Substantia nigra (tissue), 51 donors: ENCODE measurements at places on chromosomes 16 and 17.

DNA sequence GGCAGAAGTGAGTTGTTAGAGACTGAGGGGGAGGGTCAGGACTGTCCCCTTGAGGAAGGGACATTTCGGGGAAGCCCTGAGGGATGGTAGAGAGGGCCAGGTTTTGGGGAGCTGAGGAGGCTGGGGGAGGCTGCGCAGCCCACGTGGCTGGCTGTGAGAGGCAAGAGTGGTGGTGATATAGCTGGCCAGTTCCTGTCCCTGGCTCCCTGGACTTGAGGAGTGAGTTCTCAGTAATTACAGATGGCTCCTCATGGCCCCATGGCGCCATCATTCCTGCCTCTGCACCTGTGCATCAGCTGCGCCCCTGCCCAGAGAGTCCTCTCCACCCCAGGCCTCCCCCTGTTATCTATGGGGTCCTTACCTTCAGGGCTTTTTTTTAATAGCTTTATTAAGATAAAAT is 30.3 kb downstream of the MPRIP start:
- no peak for DNase-seq

- DNase-seq = no peak
These were observed 24.8 kb downstream of the CCR7 start for GRCh38 chr17:40540448-40540847.

DNA sequence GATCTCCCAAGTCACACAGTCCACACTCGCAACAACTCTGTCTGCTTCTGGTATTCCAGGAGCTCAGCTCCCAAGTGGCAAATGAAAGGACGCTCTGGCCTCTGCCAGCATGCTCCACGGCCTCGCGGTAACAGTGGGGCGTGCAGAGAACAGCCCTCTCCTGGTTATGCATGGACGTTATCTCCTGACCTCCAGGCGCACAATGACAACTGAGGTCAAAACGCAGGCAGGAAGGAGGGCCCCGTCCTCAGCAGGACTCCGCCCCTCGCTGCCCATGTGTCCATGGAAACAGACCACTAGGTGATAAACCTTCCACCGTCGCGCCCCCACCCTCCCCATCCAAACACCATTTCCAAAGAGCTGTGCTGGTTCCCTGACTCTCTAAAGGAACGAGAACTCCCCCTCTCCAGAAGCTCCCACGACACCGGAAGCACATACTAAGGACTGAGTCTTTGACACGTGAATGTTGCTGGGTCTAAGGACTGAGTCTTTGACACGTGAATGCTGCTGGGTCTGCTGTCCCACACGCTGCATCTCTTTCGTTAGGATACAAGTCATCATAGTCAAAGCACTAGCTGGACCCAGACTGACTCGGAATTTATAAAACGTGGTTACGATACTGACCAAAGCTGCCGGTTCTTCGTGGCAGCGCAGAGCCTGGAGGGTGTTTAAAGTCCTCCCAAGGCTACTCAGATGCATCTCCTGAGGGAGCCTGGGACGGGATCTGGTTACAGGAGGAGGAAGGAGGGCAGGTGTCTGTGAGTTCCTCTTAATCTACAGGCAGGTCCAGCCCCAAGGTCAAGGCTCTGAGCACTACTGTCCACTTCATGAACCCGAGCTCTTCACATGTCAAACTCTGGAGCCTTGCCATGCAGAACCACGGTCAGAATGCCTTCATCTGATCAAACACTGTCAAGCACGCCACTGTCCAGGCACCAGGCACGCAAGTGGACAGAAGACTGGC is 43.9 kb downstream of the KLHDC4 start:
- DNase-seq = no peak

GRCh38 chr16:80564394-80564793 is 23.6 kb downstream of the DYNLRB2 start:
- no peak for DNase-seq

DNA sequence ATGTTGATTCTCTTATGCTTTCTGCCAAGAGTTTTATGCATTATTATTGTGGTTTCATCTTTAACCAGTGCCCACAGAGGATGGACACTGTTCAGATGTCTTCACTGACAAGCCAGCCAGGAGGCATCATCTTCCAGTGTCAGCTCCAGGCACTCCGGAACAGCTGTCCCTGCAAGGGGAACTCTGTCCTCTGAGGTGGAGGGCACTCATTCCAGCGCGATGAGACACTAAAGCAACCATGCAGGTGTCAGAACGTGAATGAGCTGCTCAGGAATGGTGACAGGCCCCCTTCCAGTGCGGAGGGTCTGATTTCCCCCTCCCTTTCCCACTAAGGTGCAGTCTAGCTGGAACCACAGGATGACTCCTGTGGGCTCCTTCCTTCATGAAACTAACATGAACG is 117.5 kb downstream of the NOG start:
- DNase-seq = no peak

DNA sequence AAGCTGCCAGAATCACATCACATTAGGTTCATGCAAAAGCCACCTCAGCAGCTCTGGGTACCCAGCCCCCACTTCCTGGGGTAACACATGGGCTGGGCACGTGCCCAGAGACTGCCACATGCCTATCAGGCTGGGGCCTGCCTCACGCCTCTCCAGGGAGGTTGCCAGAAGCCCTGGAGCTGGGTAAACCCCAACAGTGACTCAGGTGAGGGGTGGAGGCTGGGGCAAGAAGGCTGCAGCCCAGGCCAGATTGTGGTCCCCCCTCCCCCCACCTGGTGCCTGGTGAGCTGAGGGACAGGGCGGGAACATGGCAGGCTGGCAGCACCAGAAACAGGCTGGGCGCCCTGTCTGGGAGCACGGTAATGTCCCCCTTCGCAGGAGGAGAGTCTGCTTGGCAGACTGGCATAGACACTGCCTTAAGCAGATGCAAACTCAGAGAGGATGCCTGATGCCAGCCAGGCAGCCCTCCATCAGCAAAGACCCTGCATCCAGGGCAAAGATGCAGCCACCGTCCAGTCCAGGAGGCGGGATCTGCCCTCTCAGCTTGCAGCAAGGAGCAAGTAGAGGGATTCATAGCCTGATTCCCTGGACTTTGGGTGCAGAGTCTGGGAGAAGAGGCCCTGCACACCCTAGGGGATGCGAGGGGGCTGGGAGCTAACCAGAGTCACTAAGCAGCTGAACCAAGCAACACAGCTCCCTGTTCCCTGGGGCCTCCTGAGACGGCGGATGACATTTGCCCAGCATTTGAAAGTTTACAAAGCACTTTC is 28.8 kb downstream of the NGFR start:
- DNase-seq = no peak

- DNase-seq = no peak
These were observed 2.0 kb downstream of the WSB1 start for GRCh38 chr17:27295945-27296344.

DNA sequence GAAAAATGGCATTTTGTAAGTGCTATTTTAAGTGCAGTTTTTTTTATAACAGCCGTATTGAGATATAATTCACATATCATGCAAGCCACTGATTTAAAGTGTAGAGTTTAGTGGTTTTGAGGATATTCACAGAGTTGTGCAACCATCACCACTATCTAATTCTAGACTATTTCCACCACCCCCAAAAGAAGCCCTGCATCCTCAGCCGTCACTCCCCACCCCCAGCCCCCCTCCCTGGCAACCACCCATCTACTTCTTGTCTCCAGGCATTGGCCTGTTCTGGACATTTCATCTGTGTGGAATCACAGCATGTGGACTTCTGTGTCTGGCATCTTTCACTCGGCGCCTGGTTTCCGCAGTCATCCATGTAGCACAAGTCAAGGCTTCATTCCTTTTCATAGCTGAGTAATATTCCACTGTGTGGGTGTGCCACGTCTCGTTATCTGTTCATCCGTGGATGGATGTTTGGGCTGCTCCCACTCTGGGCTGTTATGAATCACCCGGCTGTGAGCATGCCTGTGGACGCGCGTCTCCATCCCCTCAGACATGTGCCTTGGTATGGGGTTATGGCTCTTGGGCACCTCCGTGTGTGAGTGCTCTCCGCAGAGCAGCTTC is 138.4 kb upstream of the CIBAR2 start:
- DNase-seq = no peak

DNA sequence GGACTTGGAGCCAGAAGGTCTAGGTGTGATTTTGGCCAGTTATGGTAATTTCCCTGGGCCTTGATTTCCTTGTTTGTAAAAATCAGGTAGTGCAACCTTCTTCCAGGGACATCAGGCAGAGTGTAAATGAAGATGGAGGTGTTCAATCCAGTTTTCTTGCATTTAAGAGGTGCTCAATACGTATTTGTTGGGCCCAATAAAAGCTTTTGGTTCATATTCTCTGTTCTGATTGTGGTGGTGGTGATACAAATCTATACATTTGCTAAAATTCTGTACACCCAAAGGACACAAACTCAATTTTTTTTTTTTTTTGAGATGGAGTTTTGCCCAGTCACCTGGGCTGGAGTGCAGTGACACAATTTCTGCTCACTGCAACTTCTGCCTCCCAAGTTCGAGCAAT is 6.0 kb downstream of the CD79B start:
- no peak for DNase-seq

DNA sequence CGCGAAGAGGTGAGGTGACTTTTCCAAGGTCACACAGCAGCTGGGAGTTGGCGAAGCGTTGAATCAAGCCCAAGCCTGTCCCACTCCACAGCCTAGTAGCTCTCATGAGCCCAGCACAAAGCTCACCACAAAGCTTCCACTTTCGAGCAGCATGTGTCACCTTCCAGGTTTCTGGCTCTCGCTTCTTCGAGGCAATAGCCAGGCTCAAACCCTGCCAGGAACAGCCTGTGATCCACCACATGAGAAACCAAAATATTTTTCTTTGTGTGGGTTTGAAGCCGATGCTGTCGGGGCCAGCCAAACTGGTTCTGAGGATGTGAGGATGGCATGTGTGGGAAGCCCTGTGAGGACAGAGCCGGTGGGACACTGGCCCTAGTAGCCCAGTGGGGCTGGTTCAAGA is 68.1 kb downstream of the COG7 start:
- DNase-seq = no peak

DNA sequence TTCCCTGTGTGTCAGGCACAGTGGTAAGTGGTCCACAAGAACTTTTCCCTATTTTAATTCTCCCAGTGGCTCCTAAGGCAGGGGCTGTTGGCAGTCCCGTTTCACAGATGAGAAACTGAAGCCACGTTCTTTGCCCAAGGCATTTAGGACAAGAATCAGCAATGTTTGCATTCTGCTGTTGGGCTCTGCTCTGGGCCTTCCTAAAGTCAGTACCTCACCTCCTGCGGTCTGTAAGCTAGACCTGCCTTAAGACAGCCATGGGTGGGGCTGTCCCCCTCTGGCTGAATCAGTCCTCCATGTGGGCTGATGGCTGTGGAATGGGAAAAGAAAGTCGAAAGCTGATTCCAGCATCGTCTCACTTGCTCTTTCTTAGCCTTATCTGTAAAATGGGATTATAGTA is 304.8 kb downstream of the MAF start:
- no peak for DNase-seq

DNA sequence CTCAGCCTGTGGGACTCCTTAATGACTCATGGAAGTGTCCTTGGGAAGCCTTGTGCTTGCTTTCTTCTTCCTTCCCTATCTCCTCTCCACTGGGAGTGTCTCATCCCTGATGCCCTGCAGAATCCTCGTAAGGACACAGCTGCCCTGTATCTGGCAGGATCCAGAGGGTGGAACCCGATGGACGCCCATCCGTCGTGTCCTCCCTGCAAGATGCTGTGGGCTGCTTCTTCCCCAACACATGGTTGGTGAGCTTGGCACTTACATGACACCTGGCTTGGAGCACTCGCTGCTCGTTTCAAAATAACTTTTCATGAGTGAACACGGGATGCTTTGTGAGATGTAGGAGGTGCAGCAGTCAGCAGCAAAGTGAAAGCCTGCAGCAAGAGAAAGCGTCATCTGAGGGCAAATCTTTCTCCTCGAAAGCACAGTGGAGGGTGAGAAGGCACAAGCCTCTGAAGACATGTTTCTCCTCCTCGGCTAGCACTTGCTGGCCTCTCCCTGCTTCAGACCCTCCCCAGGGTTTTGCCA is 3.3 kb downstream of the CCL15 start:
- DNase-seq = no peak

DNA sequence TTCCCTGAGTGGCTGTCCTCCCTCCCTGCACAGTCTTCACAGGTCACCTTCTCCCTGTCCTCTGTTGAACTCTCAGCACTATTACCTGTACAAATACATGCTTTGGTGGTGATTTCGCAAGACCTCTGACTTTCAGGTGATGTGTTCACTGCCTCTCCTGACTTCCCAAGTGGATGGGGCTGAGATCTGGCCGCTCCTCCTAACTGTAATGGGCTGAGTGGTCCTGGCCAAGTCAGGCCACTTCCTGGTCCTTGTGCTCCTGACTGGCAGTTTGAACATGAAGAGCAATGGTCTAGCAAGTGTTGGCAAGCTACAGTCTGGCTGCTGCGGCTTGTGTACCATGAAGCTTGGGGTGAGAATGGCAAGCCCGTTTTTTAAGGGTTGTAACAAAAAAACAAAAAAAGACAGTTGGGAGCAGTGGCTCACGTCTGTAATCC is 11.7 kb upstream of the TMED6 start:
- no peak for DNase-seq

DNA sequence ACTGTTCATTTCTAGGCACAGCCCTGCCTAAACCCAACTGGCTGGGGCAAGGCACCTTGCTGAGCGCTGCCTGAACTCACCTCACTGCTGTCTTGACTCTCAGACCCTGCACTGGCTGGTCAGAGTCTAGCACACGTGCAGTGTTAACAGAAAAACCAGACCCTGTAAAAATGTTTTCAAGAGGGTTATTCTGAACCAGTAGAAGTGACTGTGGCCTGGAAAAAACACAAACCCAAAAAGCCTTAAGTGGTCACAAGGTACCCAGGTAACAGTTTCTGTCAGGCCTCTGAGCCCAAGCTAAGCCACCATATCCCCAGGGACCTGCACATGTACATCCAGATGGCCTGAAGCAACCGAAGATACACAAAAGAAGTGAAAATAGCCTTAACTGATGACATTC is 6.1 kb upstream of the EIF4A3 start:
- no peak for DNase-seq

GRCh38 chr17:38590988-38591758 is 14.6 kb downstream of the SRCIN1 start:
- no peak for DNase-seq

DNA sequence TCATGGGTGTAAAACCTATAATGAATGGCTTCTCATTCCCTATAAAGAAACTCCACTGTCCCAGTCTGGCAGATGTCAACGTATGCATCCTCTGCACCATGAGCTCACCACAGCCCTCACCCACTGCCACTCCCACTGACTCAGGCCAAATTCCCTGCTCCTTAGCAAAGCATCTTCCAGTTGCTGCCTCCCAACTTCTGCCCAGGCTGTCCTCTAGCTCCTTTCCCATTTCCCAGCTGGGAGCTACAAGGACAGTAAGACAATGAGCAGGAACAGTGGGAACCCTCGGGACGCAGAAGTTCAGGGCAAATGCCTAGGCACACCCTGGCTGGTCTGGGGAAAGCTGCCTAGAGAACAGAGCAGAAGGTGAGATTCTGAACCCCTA is 9.1 kb upstream of the THAP11 start:
- no peak for DNase-seq

DNA sequence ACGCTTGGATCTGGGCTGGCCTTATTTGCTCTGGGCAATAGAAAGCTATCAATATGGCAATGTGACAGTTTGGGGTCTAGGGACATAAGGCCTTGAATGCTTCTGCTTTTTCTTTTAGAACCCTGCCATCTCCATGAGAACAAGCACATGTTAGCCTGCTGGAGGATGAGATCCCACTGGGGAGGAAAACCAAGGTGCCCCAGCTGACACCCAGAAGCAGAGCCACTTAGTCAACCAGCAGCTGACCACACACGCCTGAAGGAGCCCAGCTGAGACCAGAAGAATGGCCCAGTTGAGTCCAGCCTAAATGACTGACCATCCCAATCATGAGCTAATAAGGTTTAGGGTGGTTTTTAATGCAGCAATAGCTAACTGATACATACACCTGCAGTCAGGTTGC is 171.2 kb downstream of the AHSP start:
- DNase-seq = no peak

- DNase-seq = no peak
These were observed 105.1 kb downstream of the CHD9 start for GRCh38 chr16:53159781-53160436.

GRCh38 chr17:57138956-57139576 is 54.0 kb downstream of the AKAP1 start:
- DNase-seq = no peak
